ENCODE measurements at places on chromosomes 4 and X.
A peak's percentile ranks its signal among the peaks of the same experiment; 100 is the strongest.

- DNase-seq = no peak
Observed at GRCh38 chrX:21658152-21658737, at the start of gene KLHL34. Gene KLHL34 (minus strand): TSS chrX:21658330. CDS start chrX:21657788, 542 bp downstream.

- DNase-seq = no peak
Observed at GRCh38 chrX:119477812-119478232, 9.6 kb downstream of the SLC25A5 start.

GRCh38 chr4:11427121-11427996, 1.3 kb downstream of the HS3ST1 start:
- DNase-seq = no peak

- no peak for DNase-seq
Observed at GRCh38 chr4:102637391-102637790, 123.4 kb downstream of the MANBA start.

GRCh38 chr4:86606809-86607208, 12.7 kb downstream of the PTPN13 start:
- no peak for DNase-seq

- no peak for DNase-seq
Observed at GRCh38 chrX:54029529-54030143, 14.6 kb downstream of the PHF8 start.

DNA sequence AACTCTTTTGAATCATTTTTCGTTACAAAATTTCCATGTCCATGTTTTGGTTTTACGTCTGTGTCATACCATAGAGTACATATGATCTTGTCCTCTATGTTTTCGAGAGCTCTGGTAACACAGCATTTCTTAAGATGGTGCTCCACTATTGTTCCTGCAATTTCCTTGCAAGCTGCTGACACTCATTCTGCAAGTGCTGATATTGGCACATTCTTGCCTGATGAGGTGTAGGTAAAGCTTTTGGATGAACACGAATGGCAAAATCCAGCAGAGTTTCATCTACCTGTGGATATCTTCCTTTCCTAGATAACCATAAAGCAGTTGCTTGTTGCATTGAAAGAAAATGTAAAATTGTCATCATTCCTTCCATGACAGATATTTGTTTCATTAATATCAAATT, 41.3 kb downstream of the MAGEB17 start:
- DNase-seq = no peak

- no peak for DNase-seq
Observed at GRCh38 chr4:46909078-46909477, at the start of gene COX7B2. Gene COX7B2 (minus strand): TSS chr4:46909245. CDS start chr4:46735192, 174,053 bp downstream.

DNA sequence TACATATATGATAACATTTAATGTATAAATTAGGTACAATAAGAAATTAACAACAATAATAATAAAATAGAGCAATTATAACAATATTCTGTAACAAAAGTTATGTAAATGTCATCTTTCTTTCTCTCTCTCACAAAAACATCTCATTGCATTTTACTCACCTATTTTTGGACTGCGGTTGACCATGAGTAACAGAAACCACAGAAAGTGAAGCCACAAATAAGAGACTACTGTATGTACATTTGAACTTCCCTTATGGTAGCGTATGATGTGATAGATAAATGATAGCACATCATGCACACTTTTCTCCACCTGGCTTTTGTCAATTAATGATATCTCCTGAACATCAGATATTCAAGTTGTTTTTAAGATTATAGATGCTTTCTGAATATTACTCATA, 80.5 kb downstream of the HNRNPD start:
- peak; percentile 13 for DNase-seq

DNA sequence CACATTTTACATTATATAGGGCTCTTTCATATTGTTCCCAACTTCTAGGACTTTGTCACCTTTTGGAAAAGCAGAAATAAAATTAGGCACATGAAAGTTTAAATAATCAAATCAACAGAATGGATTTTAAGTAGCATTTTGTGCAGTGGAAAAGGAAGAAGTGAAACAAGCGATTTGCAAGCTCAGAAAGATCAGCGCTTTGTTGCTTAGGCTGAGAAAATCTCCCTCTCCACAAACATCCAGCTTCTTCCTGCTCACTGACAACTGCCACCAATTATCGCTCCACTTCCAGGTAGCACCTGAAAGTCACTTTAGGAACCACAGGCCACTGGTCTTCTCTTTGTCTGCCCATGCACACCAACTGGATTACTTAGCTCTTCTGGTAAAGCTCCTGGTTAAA, 2.0 kb upstream of the PDK3 start:
- no peak for DNase-seq

DNA sequence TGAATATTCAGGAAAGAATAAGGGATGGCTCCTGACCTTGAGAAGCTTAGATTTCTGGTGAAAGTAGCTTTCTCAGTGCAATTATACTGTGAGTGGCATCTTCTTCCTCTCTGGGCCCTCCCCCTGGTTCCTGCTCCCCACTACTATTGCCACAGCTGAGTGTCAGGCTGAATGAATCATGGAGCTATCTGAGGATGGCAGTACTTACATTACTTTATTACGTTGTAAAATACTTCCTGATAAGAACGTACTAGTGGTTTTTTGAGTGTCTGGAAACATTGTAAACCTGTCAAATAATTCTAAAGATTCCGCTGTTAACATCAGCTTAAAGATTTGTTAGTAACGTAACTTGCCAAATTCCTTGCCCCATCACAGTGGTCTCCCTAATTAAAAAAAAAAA, 36.2 kb downstream of the ARHGAP10 start:
- no peak for DNase-seq

GRCh38 chrX:3699821-3700381, 13.5 kb downstream of the PRKX start:
- DNase-seq = no peak

DNA sequence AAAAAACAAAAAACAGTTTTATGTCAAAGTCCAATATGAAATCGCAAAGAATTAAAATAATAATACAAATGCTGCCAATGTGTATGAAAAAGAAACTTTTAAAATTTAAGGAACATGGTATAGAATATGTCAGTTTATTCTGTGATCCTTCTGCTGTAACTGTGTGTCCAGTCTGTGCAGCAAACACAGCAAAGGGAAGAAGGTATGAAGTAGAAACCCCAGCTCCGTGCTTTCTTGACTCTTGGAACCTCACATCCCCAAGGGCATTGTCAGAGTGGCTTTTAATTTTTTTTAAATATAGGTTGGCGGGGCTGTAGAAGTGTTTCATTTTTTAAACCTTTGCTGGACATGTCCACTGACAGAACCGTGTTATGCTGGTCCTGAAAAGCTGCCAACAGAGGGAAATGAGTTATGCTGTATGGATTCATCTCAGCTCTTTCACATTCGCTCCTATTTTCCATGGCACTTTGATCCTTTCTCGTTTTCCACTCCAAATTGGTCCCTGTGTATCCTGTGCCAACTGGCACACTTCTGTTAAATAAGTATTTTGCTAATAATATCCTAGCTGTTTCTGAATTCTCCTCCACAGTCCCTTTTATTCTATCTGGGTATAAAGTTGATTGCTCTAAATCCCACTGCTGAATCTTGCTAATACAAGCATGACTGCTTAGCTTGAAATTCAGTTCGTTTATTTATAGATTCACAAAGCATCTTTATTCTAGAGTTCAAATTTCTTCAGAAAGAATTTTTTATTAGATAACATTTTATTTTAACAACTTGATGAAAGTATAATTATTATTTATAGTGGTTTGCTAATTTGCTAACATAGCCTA, 127.0 kb upstream of the DDIT4L start:
- no peak for DNase-seq

- no peak for DNase-seq
Observed at GRCh38 chrX:102548231-102548630, 31.7 kb upstream of the TMSB15A start.

- no peak for DNase-seq
Observed at GRCh38 chr4:132614682-132615081, 534.4 kb upstream of the PCDH10 start.

GRCh38 chrX:85503258-85504158, 124.0 kb upstream of the POF1B start:
- DNase-seq = no peak

DNA sequence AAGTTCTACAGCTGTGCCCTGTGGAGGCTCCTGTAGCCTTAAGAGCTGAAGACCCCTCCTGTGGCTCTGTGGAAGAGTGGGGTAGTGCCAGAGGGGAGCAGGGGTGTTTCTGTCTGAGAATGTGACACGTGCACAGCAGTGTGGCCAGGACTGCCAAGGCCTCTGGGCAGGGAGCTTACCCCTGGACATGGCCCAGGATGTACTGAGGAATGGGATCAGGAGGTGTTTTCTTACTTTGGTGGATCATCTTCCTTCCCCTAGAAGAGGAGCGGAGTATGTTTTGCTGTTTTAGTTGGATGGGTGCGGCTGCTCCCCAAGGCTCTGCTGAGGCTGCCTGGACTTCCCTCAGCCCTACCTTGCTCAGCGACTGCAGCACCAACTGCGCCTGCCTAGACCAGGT, 342.6 kb downstream of the ARHGAP10 start:
- DNase-seq = no peak

DNA sequence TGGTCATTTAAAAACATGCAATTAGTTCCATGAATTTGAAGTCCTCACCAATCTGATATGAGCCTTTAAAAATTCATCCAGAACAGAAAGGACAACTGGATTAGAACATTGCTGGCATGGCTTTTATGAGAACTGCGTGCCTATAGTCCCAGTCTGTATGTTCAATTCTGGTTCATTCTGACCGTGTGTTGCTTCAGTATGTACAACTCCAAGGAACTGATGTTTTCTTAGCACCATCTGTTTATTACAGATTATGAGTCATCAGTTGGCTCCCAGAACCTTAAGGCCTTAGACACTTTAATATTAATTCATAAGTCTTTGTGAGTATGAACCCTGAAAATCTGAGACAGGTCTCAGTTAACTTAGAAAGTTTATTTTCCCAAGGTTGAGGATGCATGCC, 115.0 kb downstream of the CEP44 start:
- no peak for DNase-seq

DNA sequence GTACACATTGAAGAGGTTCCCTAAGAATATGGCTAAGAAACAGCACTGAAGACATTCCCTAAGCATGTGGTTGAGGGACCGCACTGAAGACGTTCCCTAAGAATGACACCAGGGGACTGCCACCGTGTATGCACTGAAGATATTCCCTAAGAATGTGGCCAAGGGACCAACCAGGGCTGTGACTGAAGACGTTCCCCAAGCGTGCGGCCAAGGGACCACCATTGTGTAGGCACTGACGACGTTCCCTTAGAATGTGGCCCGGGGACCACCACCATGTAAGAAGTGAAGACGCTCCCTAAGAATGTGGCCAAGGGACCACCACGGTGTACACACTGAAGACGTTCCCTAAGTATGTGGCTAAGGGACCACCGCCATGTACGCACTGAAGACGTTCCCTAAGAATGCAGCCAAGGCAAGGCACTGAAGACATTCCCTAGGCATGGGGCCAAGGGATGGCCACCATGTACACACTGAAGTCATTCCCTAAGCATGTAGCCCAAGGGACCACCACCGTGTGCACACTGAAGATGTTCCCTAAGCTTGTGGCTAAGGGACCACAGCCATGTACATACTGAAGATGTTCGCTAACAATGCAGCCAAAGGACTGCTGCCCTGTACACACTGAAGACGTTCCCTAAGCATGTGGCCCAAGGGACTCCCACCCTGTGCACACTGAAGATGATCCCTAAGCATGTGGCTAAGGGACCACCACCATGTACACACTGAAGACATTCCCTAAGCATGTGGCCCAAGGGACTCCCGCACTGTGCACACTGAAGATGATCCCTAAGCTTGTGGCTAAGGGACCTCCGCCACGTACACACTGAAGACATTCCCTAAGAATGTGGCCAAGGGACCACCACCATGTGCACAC, 22.0 kb downstream of the DHRSX start:
- no peak for DNase-seq

GRCh38 chr4:143410015-143410414, 73.3 kb downstream of the GAB1 start:
- DNase-seq = no peak

- DNase-seq = no peak
Observed at GRCh38 chrX:10032147-10032546, 65.0 kb downstream of the CLDN34 start.

- no peak for DNase-seq
Observed at GRCh38 chr4:63029380-63029779, 1379.9 kb downstream of the TECRL start.

GRCh38 chrX:39630344-39630743, 467.4 kb downstream of the BCOR start:
- DNase-seq = no peak

DNA sequence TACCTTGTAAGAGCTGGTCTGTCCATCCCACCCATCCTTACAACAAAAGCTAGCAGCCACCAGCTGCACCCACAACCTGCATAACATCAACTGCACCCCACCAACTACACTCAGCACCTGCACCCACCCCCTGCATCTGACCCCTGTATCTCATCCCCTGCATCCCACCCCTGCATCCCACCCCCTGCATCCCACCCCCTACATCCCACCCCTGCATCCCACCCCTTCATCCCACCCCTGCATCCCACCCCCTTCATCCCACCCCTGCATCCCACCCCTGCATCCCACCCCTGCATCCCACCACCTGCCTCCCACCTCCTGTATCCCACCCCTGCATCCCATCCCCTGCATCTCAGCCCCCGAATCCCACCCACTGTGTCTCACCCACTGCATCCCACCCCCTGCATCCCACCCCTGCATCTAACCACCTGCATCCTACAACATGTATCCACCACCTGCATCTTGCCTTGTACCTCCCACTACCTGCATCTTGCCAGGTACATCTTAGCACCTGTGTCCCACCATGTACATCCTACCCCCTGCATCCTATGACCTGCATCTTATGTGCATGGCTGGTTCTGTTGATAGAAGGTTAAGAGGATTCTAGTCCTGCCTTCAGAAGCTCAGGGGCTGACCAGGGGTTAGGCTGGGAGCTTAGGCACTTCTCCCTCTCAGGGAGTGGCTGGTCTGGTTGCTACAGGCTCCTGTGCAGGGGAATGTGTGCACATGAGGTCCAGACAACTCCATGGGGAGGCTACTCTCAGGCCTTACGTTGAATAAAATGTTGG, 9.4 kb downstream of the TMEM271 start:
- no peak for DNase-seq

- DNase-seq = peak; percentile 69
Observed at GRCh38 chrX:49199906-49200771, at the start of gene SYP. Gene SYP (minus strand): TSS chrX:49200193. CDS start chrX:49200186, 7 bp downstream.

- DNase-seq = no peak
Observed at GRCh38 chr4:176906709-176907108, 114.0 kb upstream of the VEGFC start.

DNA sequence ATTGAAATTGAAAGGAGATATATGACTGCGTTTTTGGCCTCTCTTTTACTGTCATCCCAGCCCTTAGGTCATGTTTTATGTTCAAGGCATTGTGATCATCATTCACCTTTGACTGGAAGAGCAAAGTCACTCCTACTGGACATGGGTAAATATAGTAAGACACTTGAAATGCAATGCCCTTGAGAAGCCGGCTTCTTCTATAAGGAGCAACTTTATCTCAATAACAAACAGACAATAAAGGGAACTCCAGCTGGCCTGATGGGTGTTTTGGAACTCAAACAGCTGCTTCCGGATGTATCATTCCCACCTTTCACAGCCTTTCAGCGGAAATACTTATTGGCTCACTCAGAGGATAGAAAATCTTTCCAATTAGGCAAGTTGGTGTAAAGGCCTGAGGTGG, 65.1 kb upstream of the C4orf54 start:
- DNase-seq = no peak

- DNase-seq = no peak
Observed at GRCh38 chr4:79088946-79089691, 149.9 kb upstream of the PAQR3 start.

- no peak for DNase-seq
Observed at GRCh38 chr4:82761229-82761628, 37.4 kb downstream of the SCD5 start.

Data from activated CD8-positive, alpha-beta memory T cell treated with anti-CD3 and anti-CD28 coated beads for 4 hours (primary cell).